Kidney tubule cell (primary cell): ENCODE measurements at places on chromosomes 11 and 22.
A peak's percentile ranks its signal among the peaks of the same experiment; 100 is the strongest.

GRCh38 chr22:35064664-35065063, 1.3 kb upstream of the ISX start:
- peak; percentile 77 for DNase-seq

- DNase-seq = no peak
Measured at GRCh38 chr11:133961890-133962289, 5.1 kb upstream of the IGSF9B start.

DNA sequence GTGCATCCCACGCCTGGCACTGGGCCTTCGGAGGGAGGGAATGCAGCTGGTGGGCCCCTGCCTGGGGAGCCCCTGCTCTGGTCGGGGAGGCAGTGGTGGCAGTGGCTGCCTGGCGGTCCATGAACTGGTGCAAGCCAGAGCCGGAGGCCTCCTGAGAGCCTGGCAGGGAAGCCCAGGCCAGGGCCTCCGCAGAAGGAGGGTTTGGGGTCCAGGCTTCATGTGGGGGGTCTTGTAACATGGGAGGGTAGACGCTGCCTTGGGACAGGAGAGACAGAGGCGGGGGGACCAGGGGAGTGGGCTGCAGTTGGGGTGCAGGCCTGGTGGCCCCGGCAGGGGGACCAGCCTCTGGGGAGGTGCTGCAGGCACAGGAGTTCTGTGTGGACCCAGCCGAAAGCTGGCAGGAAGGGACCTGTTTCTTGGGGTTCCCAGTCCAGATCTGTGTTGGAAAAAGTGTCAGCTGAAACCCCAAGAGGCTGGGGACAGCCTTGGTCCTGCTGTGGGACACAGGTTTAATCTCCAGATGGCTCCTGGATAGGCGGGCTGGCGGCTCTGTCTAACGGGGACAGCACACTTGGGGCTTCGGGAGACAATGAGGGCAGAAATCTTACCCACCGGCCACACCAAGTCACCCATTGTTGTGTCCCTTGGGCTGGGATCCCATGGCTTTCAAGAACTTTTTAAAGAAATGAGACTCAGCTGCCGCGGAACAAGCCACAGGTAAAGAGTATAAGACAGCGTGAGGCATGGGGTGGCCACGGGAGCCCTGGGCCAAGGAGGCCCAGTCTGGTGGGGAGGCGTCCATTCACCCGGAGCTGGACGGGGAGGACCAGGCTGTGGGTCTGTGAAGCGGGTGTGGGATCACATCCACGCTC, 73.5 kb downstream of the KCNQ1 start:
- DNase-seq = no peak

GRCh38 chr22:24416611-24417010, 10.8 kb upstream of the ADORA2A start:
- no peak for DNase-seq

- no peak for DNase-seq
Measured at GRCh38 chr11:100080821-100081220, 606.3 kb upstream of the ARHGAP42 start.

DNA sequence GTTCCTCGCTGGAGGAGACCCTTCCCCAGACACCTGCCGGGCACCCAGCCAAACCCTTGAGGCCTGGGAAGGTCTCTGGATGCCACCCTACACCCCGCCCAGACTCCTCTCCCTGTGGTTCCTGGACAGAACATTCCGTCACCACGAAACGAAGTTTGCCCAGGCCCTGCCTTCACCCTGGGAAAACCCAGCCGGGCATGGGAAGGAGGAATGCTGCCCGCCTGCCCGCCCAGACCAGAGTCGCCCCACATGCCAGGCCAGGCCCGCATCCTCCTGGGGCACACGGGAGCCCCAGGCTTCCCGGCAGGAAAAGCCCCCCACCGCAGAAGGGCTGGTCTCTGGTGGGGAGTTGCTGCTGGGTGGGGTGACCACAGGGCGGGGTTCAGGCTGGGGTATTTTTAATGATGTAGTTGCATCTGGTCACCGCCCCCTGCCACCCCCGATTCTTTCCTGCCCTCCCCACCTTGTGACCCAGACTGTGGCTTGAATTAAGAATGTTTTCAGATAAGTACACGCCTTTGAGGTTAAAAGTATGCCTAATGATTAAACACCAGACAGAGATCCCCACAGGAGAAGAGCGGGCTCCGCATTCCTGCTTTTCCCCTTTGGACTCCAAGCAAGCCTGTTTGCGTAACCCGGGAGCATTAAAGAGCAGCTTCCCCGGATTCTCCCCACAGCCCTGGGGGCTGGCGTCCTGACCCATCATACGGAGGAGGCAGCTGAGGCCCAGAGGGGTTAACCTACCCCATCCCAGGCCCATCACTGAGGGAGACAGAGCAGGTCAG, 44.6 kb upstream of the PPARA start:
- DNase-seq = peak; percentile 93
